ENCODE measurements at places on chromosomes 3 and 15.
A peak's percentile ranks its signal among the peaks of the same experiment; 100 is the strongest.

DNA sequence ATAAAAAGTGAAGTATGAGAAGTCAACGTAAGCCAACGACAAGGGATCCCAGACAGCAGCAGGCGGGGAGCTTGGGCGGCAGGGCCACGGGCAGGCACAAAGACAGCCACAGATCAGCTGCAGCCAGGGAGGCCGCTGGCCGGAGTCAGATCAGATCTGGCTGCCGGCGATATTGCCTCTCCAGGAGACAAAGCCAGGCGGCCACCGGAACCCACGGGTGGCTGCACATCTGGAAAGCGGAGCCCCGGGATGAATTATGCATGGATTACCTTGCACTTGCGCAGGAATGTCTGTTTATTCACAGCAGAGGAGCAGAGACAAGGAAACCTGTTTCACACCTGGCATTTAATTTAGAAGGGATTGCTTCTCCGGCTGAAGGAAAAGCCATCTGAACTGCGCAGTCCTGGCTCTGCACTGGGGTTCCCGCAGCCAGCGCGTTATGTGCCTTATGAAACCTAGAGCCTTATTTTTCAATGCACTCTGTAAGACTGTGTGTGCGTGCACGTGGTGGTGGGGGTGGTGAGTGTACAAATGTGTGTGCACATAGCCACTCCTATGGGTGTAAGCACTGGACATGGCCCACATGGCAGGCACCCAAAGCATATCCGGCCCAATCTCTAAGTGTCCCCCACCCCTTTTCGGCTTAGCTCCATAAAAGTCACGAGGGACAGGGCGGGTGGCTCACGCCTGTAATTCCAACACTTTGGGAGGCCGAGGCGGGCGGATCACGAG, 427.8 kb upstream of the MCTP2 start:
- DNase-seq, result no peak

DNA sequence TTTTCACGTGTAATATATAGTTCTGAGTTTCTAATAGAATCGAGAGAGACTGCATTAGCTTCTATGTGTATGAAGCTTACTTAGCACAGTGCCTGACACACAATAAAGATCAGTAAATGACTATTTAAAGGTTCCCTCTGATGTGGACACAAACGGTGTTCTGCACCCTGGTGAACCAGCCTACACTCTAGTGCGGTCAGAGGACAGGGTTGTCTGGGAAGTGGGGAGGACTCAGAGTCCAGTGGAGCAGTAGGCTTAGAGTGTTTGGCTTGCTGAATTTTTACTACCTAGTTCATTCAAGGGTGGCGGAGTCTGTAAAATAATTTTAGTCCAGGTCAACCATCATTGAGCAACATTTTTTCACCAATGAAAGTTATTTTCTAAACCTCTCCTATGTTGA, 77.8 kb downstream of the DIPK2A start:
- no peak for DNase-seq

DNA sequence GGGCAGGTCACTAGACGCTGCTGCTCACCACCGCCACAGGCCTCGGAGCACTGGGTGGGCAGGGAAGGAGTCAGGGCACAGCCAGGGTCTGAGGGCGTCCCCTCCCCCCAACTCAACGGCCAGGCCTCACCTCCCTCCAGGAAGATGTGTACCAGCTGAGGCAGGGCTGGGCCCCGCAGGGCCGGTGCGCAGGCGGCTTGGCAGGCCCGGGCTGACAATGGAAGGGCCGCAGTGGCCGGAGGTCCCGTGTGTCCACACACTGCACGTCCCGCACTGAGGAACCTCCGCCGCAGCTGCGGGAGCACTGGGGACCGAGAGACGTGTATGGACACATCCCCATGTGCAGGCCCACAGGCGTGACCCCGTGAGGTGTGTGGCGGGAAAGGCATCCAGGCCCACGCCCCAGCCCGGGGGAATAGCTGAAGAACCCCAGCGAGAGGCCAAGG, 47.4 kb downstream of the ADAMTS7 start:
- DNase-seq, result no peak

- DNase-seq, result no peak
Measured at GRCh38 chr3:8441969-8442559, 59.6 kb upstream of the LMCD1 start.

DNA sequence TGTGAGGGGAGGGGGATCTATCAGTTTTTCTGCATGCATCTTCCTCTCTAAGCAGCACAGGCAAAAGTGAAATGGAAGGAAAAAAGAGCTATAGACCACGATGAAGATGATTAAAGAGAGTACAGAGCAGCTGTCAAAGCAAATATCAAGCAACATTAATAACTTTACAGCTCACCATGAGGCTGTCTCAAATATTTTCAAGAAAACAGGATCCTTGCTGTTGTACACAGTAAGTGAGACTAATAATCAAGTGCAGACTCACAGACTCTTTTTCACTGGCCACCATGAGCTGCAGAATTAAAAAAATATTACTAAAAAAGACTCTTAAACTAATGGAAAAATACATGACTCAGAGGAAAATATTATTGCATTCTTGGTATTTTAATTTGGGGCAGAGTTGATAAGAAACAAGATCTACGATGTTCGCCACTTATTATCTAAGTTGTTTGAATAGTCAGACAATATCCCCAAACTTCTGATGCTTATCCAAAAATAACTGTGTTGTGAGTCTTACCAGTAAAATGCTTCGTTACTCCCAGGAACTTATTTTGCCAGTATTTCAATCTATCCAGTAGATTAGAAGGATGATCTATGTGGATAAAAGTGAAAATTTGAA, 817.5 kb upstream of the ALCAM start:
- DNase-seq, result no peak

DNA sequence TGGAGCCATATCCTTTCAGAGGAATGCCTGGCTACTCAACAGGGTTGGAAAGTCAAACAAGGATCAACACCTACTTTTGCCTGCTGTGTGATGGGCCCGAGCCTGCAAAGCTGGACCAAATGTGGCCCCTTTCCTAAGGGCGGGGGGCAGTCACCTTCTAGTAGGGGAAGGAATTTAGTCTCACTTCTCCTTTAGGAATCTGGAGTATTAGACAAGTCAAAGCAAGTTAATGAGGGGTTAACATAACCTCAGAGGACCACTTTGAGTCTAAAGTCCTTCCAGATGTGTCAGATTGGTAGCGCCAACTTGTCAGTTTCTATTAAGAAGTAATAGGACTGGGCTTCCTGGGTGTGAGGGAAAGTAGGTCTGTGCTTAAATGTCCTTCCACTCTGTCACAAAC, 6.8 kb downstream of the EXOSC7 start:
- no peak for DNase-seq

DNA sequence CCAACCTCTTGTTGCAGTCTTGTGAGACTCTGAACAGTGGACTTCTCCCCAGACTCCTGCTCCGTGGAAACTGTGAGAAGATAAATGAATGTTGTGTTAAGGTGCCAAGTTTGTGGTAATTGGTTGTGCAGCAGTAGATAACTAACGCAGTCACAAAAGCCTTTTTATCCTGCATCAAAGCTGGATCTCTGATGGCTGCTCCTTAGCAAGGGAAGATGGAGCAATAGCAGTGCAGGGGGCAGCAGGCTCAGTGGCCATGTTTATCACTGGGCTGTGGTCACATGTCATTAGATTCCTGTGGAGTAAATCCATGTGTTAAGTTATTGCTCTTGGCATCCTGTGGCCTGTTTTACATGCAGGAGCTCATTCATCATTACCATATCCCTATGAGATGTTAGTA, 13.5 kb downstream of the CMTM7 start:
- DNase-seq, result no peak

GRCh38 chr15:51837792-51838251, 8.4 kb downstream of the TMOD3 start:
- DNase-seq, result no peak

- DNase-seq, result no peak
Measured at GRCh38 chr3:60065227-60065868, 1015.5 kb upstream of the CFAP20DC start.

DNA sequence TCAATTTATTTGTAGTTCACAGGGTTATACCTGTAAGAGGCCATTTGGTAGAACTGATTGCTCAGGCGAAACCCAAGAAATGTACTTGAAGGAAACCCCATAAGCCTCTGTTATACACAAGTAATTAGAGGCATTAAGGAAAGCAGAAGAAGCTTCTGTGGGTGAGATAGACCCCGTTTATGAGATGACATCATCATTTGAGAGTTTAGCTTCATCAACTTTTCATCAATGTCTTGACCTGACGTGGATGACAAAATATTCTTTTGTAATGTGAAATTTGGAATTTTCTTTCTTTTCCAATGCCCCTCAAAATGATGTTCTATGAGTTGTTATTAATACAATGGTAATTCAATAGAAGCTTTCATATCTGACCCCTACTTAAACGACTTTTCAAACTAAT, 136.2 kb downstream of the MDFIC2 start:
- DNase-seq, result no peak

GRCh38 chr15:95457520-95457919, 873.0 kb upstream of the NR2F2 start:
- DNase-seq, result no peak

GRCh38 chr3:115659253-115660220, 36.2 kb downstream of the GAP43 start:
- DNase-seq, result no peak

DNA sequence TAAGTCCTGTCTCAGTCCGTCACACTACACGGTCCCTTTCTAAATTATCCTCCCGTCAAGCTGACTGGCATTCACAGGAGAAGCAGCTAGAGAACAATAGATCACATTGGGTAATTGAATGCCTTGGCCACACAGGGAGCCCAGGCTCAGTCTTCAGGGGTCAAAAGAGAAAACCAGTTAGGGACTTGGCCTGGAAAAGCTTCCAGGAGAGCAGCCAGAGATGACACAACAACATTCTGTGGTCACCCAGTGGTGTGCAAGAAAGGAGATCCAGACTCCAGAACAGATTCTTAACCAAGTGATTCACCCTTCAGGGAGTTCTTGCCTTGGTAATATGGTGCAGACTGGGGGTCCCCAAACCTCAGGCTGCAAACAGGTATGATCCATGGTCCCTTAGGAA, 15.9 kb downstream of the ARHGAP31 start:
- no peak for DNase-seq

DNA sequence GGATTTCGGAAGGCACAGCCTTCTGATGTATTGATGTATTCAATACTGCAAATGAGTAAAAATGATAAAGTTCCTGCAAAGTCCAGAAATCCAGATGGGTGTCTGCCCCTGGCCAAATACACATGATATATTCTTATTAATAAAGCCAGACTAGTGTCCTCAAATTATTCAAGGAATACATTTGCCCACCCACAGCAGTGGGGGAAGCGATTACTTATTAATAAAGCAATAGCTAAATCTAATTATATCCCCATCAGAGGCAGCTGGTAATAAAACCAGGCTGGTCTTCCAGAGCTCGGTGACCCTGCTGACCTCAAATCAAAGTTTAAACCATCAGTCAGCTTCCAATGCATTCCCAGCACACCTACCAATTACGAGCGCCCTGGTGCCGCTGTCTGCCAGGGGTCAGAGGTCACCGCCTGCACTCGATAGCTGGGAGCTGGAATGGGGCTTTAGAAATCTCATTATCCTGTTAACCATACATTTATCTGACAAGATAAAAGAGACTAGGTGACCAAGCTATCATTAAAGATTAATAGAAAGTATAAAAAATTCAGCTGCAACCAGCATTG, 330.3 kb downstream of the UACA start:
- peak; percentile 13 for DNase-seq

DNA sequence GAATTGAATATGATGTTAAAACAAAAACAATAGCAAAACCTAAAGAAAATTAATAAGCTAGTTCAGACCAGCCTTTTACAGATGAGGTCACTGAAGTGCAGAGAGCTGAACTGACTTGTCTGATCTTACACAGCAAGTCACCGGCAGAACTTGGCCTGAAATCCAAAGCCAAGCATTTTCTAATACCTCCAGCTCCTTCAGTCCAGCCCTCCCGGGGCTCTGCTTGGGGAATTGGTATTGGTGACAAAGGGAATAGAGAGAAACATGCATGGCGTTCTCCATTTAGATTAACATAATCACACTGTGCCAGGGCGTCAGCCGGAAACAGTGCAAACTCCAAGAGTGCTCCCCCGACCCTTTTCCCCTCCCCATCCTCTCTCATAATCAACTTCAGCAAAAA, 14.1 kb upstream of the ZSCAN2 start:
- DNase-seq, result no peak

GRCh38 chr3:98577178-98577895, 16.1 kb downstream of the CPOX start:
- DNase-seq, result no peak

- no peak for DNase-seq
Measured at GRCh38 chr15:82751308-82751707, 41.6 kb upstream of the AP3B2 start.

- no peak for DNase-seq
Measured at GRCh38 chr3:143793971-143794370, 54.3 kb downstream of the SLC9A9 start.

DNA sequence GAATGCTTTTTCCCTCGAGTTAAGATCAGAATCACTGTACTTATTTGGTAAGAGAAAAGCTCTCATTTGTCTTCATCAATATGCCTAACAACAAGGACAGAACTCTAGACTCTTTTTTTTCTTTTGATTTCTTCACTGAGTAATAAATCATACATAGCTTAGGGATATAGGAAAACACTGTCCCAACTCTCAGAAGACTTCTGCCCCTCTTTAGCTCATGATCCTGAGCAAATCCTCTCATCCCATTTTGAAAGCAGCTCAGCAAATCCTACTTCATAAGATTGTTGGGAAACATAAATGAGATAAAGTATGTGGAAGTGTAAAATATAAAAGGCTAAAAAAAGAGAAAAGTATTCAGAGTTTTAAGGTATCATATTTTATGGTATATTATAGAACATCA, 141.7 kb downstream of the ATP8B4 start:
- DNase-seq, result no peak

DNA sequence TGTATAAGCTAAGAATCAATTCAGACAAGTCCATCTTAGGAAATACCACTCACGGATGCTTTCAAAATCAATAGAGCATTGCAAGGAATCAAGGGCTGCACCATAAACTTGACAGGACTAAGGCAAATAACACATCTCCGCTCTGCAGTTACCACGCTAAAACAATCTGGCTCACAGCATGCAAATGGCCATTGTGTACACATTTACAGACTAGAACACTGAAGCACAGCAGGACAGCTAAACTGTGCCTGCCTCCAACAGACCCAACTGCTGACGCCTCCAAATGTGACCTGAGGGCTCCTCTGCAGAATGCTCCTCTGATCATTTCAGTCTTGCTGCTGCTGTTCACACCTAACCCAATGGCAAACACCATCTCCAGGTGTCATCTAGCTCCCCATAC, 104.3 kb downstream of the MEX3B start:
- no peak for DNase-seq

DNA sequence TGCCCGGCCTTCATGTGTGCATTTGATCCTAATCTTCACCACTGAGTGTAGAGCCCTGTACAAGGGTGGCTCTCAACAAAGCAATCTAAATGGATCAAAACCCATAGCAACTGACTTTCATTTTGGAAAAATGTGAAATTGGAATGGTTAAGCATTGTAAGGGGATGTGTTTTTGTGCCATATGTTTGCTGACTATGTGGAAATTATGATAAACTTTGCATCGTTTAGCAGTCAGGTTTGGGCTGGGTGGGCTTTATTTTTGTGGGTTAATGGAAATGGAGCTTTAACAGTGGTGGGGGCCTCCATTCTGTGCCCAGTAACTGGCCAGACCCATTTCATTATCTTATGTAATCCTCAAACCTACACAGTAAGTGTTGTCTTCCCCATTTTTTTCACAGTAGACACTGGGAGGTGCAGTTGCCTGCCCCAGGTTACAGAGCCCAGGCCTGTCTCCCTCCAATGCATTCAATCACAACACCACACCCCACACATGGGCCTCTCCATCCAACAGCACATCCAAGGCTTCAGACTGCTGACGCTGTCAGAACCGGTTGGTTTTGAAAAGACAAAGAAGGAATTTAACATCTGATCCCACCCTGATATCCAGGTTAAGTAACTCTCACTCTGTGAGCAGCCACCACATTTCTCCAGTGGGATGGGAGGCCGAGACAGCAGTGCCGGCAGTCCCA, 136.3 kb upstream of the ABHD17C start:
- DNase-seq, result no peak
